ENCODE measurements at places on chromosomes 13 and 19.
A peak's percentile ranks its signal among the peaks of the same experiment; 100 is the strongest.

- no peak for DNase-seq
Measured at GRCh38 chr13:111402441-111402840, 82.0 kb downstream of the TEX29 start.

DNA sequence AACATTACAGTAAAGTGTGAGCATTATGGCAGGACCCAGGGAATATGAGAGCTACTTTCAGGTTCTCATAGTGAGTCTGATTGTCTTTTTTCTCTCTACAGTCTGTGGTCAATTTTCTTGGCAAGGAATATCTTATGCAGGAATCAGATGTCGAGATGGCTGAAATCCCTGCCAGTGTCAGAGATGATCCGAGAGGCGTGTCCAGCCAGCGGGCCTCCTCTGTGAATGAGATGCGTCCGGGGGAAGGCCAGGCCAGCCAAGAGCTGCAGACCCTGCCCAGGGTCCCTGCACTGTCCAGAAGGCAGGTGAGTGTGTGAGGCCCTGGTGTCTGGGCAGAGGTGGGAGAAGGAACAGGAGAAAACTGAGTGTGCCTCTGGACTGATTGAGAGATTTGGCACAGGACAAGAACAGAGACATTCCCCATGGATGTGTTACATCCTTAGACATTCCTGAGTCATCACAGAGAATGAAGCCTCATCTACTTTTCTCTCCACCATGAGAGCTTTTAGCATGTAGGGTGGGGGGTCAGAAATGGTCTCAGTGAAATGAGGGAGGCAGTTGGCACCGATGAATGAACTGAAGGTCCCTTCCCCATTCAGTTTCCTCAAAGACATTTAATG lies 27.3 kb upstream of the EDDM13 start:
- DNase-seq, result no peak

GRCh38 chr13:21045100-21045499 lies 16.3 kb downstream of the LATS2 start:
- no peak for DNase-seq

- DNase-seq, result no peak
Measured at GRCh38 chr13:46329624-46330023, 57.4 kb downstream of the RUBCNL start.

DNA sequence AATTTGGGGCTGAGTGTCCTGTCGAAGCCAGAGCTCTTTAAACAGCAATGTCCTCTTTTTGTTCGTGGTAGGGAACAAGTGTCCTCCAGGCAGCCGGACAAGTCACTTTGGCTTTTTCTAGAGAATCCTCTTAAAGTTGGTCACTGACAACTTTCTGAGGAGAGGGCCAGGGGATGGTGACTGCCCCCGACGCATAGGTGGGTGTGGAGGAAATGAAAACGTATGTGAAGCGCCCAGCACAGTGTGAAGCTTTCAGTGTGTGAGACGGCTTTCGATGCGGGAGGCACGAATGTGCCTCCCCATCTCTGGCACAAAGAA lies 45.8 kb upstream of the ZNF536 start:
- DNase-seq, result no peak

DNA sequence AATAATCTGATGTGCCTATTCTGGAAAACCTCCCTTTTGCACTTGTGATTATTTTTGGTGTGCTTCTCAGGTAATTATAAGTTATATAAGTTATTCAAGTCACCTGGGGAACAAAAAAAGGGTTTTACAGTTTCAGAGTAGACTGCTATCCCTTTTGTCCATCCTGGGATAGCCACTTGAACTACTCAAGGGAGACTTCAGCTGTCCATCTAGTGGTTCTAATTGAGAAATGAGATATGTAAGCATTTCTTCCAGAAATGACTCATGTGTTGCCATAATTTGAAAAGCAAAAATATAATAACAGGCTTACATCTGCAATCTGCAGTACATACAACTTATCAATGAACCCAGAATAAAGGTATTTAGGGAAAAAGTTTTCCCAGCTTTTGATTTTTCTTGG lies 20.4 kb downstream of the UBL3 start:
- DNase-seq, result no peak

DNA sequence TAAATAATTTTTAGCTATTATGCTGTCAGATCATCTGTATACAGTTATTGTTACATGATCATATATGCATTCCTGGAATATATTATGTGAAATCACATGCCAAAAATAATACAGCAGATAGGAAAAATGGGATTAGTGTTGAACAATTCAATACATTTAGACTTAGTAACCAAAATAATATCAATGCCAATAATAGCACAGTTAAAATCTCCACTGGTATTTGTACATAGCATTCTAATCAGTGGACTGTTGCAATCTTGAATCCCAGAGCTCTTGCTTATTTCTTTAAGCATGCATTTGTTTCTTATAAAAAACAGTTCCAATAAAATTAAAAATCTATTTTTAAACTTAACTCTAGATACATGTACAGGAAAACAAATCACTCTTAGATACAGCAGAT lies 2772.2 kb downstream of the PCDH9 start:
- no peak for DNase-seq

DNA sequence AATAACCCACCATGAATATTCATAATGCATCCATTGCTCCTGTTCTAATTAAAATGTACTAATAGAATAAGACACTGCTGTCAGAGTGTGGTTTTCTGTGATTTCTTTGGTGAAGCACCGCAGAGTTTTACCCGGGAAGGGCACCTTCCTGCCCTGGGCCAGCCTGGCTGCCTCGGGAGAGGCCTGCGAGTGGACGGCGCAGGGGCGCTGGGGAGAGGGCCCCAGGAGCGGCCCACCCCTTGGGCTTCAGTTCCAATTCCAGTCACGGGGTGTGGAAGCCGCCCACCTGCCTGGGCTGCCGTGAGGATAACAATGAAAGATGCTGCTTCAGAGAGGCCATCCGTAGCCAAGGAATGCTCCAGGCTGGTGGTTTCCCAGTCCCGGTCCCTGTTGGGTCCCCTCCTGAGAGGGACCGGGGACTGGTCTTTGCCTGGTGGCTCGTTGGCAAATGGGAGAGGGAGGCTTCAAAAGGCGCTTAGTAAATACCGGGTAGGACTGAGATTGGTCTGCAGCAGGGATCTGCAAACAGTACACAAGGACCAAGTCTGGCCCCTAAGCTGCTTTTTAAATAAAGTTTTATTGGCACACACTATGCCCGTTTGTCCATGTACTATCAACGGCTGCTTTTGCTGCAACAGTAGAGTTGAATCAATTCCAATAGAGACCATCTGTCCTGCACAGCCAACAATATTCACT lies 18.0 kb downstream of the TCF3 start:
- DNase-seq, result no peak

- no peak for DNase-seq
Measured at GRCh38 chr19:41911889-41912731, 16.1 kb downstream of the ERFL start.

DNA sequence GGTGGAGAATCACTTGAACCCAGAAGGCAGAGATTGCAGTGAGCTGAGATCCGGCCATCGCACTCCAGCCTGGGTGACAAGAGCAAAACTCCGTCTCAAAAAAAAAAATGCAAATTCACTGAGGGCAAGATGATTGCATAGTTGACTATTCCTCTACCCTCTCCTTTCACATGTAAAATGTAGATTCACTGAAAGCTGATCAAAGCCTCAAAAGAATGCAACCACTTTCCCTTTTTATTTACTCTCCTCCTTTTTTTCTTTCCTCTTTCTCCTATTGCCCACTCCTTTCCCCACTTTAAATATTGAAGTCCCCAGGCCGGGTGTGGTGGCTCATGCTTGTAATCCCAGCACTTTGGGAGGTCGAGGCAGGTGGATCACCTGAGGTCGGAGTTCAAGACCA lies 6.3 kb downstream of the TEX101 start:
- no peak for DNase-seq

DNA sequence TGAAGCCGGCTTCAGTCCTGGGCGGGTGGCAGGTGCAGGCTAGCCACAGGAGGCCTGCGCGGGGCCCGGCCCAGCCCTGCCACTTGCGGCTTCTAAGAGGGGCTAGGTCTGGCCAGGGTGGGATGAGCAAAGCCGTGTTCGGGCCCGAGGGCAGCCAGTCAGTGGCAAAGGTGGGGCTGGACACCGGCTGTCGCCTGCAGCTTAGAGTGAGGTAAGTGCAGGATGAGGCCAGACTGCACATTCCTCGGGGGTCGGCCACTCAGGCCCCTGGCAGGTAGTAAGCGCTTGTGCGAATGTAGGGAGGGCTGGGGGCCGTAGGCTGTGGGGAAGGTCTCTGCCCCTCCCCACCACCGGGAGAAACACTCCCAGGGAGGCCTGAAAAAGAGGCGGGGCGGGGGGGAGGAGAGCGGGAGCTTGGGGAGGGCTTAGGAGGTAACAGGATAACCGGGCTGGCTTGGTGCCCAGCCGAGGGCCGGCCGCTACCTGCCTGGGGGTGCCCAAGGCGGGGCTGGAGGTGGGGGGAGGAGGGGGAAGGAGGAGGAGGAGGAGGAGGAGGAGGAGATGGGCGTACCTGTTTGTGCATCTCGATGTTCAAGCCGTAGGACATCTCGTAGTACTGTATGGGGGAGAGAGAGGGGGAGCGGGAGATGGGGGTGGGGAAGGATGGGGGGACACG lies 6.4 kb downstream of the TLE5 start:
- DNase-seq, result no peak

GRCh38 chr13:77338329-77338728 lies 11.4 kb upstream of the MYCBP2 start:
- no peak for DNase-seq

DNA sequence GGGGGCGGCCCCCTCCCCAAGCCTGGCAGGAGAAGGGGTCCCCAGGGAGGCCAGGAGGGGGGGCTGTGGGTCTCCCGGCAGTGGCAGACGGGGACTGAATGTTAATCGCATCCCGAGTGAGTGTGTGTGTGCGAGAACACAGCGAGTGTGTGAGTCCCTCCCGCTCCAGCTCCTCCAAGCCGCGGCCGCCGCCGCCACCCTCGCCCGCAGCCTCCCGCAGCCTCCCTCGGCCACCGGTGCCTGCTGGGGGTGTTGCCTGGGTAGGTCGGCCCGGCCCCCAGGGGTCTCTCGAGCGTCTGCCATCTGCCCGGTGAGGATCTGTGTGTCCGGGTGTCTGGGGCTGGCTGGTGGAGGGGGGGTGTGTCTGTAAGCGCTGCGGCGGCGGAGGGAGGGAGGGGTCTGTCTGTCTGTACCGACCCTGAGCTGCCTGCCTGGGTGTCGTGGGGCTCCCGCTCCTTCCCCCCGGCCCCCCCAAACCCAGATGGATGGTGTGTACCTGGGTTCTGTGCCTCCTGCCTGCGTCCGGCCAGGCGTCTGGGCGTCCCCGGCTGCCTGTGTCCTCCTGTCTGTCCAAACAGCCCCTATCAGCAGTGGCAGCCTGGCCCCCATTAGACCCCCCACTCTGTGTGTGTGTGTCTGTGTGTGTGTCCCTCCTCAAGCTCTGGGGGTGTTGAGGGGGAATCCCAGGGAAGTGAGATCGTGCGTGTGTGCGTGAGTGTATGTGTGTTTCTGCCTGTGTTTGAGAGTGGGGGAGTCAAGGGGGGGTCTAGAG lies at the start of gene GRIN2D:
Gene GRIN2D, plus strand, starts transcription at position 110 of the 772 bp plus-strand sequence. CDS start 4,725 bp downstream, outside the sequence.
- DNase-seq, result no peak

DNA sequence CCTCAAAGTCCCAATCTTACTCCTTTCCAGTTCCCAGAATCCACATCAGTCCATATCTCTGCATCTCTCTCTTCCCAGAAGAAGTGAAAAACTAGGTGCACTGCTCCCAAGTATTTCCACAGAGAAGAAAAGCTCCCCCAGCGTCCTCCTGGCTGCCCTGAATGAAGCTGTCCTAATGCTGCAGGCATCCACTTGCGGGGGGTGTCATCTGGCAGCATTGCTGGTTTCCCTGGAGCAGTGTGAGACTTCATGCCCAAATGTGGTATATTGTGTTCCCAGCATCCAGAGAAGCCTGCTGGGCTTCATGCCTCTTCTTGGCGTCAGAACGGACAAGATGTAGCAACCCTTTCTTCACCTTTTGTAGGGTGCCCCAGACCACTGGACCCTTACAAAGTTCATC lies 32.9 kb upstream of the ARHGEF7 start:
- DNase-seq, result no peak

GRCh38 chr13:114095486-114095885 lies 36.9 kb downstream of the RASA3 start:
- DNase-seq, result no peak

GRCh38 chr19:40549007-40549708 lies 27.5 kb upstream of the SHKBP1 start:
- peak; percentile 44 for DNase-seq

DNA sequence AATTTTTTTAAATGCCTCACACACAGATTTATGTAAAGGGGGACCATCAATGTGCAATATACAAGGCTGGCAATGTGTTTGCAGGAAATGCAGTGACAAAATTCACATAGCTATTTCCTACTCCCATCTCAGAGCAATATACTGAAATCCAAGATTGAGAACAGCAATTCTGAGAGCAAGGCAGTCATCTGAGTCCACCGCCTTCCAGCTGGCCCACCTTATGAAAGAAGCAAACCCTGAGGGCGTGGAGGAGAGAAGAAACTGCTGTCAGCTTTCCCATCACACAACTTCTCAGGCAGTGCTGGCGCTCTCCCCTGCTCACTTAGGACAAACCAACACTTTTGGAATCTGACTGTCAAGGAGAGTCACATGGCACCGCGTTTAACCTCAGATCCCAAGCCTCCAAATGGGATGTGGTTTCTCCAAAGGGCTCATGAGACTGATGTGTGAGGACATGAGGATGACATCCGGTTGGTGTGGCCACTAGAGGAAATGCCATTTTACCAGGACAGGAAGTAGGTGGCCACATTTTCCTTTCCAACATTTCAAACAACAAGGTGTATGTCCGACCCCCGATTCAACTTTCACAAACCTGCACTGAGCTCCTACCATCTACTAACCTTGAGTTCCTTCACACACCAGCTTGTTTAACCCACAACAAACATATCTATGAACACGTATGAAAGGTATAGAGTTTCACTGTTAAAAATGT lies 3.7 kb upstream of the DOCK9 start:
- DNase-seq, result no peak

DNA sequence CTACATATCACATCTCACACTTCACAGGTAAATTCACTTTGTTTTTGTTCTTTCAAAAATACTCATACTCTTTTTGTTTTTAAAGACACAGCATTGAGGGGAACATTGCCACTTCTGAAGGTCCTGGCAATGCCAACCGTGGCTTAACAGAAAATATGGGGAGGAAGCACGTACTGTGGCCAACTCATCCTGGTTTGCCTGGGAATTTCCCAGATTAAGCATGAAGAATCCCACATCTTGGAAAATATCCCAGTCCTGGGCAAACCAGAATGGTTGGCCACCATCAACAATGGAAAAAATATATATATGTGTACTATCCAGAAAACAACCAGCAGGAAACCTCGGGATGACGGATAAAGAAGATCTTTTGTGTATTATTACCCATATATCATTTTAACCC lies 1032.2 kb upstream of the SLC10A2 start:
- DNase-seq, result no peak

Data from T-cell (primary cell).